ENCODE measurements at places on chromosomes 5 and 9.

- no peak for DNase-seq
Measured at GRCh38 chr9:136117916-136118319, 757 bp downstream of the TMEM250 start.

- DNase-seq: peak; percentile 74
Measured at GRCh38 chr9:38620483-38621433, at the start of gene ANKRD18A. ANKRD18A (minus strand) TSS chr9:38620596; CDS start chr9:38620285, 311 bp downstream.

DNA sequence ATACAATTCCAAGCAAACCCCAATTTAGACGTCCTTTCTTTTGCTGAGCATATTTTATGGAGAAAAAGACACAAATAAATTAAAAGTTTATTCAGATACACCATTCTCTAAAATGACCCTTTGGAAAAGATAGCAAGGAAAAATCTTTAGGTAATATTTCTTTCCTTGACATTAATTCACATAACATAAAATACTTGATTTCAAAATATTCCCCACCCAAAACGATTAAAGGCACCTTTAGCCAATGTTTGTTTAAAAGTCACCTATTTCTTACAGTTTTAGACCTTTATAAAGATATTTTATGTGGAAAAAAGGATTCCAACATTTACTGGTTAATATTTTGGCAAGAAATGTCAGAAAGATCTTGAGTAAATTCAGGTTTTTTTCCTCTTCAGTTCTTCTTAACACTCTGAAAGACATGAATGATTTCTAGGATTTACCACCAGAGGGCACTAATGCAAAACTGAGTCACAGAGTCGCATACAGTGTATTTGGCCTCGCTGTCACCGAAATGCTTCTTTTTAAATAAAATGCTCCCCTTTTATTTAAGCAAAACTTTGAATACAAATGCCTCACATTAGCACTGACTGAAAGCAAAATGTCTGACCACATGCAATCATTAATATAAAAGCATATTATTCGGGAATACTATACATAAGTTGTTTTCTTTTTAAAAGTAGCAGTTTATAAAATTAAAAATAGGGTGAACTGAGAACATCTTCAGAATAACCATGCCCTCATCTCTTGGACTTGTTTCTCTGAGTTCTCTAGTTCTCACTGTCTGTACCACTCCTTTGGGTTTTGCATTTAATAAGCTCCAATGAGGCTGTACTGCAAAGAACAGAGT lies 122.5 kb downstream of the SLC1A3 start:
- DNase-seq: peak; percentile 92

DNA sequence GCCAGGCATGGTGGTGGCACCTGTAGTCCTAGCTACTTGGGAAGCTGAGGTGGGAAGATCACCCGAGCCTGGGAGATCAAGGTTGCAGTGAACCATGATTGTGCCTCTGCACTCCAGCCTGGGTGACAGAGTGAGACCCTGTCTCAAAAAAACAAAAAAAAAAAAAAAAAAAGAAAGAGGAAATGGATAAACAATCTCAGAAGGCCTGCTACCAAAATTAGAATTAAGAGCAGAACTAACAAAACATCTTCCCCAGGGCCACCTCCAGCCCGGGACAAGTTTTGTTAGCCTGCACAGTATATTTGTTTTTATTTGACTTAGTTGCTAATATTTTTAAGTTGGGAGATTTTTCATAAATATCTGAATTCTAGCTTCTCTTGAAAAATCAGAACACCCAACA lies 23.1 kb downstream of the PAX5 start:
- no peak for DNase-seq

GRCh38 chr5:74281166-74281565 lies 359.4 kb downstream of the ENC1 start:
- no peak for DNase-seq

DNA sequence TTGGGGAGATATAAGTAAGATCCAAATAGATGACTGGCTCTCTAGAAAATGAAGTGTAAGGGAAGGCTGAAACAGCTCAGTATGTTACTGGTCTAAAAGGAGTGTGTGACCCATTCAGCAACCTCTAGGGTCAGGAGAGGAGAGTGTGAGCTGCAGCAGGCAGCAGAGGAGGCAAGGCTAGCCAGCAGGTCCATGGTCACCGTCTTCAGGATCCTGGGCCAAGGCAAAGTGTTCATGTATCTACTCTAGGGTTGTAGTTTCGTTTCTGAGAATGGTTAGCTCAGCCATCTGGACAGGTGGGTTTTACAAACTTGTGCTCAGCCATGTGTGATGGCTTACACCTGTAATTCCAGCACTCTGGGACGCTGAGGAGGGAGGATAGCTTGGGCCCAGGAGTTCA lies 13.7 kb downstream of the MYO10 start:
- DNase-seq: no peak

GRCh38 chr5:62741761-62742160 lies 163.1 kb downstream of the LRRC70 start:
- DNase-seq: no peak

GRCh38 chr5:164650427-164650826 lies 1145.0 kb downstream of the MAT2B start:
- DNase-seq: no peak

DNA sequence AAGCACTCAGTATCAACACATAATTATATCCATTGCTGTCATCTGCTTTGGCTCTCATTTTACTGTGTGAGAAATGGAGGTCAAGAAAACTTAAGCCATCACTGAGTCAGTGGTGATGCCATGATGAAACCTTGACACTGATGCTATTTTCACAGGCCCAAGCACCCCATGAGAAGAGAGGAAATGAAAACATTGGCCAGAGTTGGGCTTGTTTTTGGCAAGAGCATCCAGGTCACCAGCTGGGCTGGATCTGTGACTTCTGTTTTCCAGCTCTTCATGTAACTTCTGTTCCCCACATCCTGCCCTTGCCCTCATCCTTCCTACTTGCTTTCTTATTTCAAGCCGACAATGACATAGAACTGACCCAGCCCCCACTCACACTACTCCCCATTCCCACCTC lies 10.0 kb downstream of the LCP2 start:
- no peak for DNase-seq

- DNase-seq: no peak
Measured at GRCh38 chr9:129630967-129631673, 5.2 kb downstream of the NTMT1 start.

GRCh38 chr5:142725231-142726187 lies 39.6 kb upstream of the FGF1 start:
- DNase-seq: no peak

GRCh38 chr9:21964925-21965385 lies 29.2 kb downstream of the CDKN2A start:
- peak; percentile 42 for DNase-seq

GRCh38 chr9:132049900-132050299 lies 29.8 kb downstream of the MED27 start:
- no peak for DNase-seq

- DNase-seq: peak; percentile 58
Measured at GRCh38 chr5:43729846-43730478, 127.0 kb downstream of the NNT start.

- no peak for DNase-seq
Measured at GRCh38 chr5:69374911-69375446, 5.4 kb downstream of the RAD17 start.

DNA sequence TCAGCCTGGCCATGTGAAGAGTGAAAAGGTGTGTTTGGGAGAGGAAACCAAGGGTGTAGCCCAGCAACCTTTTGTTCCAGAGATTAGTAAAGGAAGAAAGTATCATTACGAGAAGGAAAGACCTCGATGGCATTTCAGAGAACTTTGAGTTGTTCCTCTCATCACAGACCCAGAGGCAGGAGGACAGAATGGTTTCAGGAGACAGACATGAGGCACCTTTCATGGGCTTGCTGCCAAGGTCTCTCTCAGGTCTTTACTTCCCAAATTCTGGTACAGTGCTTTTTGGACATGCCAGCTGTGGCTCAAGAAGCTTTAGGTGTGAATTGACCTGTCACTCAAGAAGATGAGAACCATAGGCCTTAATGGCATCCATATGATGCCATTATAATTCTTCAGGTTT lies 2.8 kb upstream of the MCC start:
- DNase-seq: no peak

DNA sequence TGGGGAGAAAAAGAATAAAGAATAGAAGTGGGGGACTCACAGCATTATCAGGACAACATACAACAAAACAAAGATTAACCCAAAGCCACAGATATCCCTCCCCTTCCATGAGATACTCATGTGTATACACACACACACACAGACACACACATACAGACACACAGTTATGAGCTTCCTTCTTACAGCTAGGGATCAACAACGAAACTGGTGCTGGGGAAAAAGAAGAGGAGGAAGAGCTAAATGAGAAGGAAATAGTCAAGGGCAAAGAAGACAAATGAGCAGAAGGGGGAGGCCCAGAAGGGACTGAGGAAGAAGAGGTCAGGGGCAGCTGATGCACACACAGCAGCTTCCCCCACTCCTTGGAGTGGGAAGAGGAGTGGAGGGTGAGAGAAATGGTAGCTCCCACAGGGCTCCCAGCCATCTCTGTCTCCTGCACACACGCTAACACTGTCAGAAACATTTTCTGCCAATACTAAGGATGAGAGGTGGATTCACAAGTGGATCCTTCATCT lies 66.2 kb downstream of the SIL1 start:
- DNase-seq: no peak

DNA sequence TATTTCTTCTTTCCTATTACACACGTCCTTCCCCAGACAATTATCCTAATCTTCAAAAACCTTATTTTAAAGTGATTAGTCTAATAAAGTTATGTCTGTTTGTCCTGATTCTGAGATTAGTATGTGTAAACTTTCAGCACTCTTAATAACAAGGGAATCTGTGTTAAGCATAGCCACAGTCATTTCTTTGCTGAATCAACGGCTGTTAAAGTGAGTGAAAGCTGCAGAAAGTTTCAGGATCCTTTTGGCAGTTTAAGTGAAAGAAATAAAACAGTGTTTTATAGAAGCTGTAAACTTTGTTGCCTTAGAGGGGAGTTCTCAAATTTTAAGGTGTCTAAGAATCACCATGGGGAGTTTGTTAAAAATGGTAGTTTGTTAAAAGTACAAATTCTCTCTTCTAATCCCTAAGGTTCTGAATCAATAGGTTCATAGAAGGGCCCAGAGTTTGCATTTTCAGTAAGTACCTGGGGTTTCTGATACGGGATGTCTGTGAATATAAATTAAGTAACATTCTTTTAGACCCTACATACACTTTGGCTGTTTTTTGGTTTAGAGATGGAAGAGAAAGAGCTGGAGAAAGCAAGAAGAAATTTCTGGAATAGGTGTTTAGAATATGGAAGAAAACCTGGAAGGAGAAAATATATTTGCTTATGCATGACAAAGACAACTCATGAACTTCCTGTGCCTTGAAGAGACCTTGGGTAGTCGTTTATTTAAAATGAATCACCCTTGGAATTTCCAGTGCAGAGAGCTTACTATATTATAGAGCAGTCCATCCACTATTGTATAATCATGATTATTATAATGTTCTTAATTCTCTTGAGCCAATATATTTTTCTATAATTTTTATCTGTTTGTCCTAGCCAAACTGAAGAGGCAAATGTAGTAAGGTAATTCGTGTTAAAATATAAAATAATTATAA lies 45.7 kb downstream of the SCAMP1 start:
- no peak for DNase-seq

DNA sequence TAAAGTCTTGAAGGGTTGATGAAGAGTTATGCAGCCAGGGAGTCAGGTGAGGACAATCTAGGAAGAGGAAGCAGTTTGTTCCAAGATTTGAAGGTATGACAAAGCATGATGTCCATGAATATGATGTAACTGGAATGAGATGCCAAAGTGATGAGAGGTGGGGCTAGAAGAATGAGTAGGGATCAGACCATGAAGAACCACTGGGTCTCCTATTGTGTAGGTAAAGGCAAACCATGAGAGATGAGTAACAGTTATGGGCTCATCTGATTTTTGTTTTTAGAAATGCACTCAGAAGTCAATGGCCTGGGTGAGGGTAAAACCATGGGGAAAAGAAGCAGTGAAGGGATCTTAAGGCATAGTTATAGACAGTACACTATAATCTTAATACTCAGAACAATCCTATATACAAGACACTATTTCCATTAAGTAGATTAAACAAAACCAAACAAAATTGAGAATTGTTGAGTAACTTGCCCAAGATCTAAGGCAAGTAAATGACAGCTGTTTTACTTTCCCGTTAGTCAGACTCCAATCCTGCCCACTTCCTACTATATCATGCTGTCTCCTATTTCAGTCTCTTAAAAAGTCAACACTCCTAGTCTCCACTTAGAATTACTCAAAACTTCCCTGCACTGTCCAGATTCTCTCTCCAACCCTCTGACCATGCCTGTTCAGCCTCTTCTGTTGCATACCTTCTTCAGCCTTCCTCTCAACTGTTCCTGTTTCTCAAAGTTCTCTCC lies 393.8 kb upstream of the MEF2C start:
- DNase-seq: no peak

DNA sequence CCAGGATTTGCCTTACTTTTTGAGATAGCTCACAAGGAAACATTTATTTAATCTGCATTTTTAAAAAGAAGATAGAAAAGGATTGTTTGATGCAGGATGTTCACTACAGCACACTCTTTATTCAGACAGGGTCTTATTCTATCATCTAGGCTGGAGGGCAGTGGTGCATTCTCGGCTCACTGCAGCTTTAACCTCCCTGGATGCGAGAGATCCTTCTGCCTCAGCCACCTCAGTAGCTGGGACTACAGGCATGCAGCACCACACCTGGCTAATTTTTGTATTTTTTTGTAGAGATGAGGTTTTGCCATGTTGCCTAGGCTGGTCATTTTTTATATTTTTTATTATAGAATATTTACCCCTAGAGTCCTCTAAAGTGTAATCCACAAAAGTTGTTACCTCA lies 221.4 kb downstream of the MCTP1 start:
- no peak for DNase-seq

DNA sequence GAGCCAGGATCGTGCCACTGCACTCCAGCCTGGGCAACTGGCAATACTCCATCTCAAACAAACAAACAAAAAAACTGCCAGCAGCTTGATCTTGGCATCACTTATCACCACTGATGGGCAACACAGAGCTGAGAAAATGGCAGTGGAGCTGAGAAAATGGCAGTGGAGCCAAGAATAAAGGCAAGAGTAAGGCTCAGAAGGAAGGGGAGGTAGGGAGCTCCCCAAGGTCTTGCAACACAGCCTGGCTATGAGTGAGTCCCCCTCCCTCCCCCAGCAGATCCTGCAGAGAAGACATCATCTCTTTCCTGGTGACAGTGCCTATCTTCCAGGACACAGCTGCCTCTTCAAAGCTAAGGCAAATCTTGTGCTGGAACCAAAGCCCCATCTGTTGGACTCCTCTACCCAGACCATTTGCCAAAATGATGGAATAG lies 70.3 kb downstream of the UGCG start:
- DNase-seq: no peak

- no peak for DNase-seq
Measured at GRCh38 chr5:99061711-99062110, 132.9 kb upstream of the CHD1 start.

DNA sequence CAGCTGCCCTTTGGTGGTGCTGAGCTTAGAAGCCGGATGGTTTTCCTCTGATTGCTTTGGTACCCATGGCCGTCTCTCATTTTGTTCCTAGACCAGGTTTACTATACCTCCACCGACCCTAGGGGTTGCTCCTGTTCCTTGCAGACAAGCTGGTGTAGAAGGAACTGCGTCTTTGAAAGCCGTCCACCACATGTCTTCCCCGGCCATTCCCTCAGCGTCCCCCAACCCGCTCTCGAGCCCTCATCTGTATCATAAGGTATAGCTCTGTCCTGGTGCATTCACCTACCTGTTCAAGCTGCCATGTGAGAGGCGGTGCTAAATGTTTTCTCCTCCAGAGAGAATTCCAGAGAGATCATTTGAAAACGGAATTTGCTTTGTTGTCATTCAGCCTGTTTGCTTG lies 39.5 kb downstream of the TENT4A start:
- no peak for DNase-seq

- peak; percentile 22 for DNase-seq
Measured at GRCh38 chr5:53023969-53024368, 34.8 kb downstream of the ITGA2 start.

- DNase-seq: no peak
Measured at GRCh38 chr9:35861161-35861897, 8.9 kb downstream of the OR13J1 start.
